ENCODE measurements at places on chromosomes 2 and 18.
A peak's percentile ranks its signal among the peaks of the same experiment; 100 is the strongest.

DNA sequence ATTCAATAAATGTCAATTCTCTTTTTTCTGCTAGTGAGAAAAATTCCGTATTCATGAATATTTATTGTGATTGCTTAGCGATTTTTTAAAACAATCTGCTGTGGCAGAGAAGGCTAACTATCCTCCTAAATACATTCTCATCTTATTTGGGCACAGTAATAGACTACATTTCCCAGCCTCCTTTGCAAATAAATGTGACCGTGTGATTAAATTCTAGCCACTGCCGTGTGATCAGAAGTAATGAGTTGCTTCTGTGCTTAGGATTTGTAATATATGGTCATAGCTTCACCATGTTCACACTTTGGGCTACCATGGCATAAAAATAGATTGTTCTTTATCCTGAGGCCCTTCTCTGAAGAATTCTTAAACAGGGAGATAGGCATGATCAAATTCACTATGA lies 179.6 kb downstream of the FAM124B start:
- no peak for DNase-seq

- DNase-seq = no peak
Observed at GRCh38 chr18:36181441-36181840, 5.9 kb upstream of the MOCOS start.

DNA sequence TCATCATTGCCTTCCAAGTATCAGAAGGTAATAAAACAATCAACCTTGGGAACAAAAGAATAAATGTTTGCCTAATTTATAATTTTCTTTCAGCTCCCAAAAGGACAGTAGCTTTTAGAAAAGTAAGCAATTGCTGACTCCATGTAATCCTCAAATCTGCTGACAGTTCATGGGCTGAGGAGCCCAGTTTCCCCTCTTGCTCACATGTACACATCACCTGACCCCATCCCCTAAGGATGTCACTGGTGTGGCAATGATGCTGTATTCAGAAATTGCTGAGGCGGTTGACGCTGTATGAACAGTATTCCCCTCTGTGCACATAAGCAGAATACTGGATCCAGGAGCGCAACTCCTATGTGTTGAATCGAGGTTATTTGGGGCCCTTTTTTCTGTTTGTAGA lies 56.1 kb upstream of the LYPD1 start:
- no peak for DNase-seq

- DNase-seq = peak; percentile 21
Observed at GRCh38 chr2:178193823-178194599, at the start of gene OSBPL6. TSS of gene OSBPL6 (plus strand) at chr2:178194512. CDS start at chr2:178306185, 111,673 bp downstream.

- DNase-seq = no peak
Observed at GRCh38 chr18:12422936-12423335, 15.2 kb downstream of the PRELID3A start.

DNA sequence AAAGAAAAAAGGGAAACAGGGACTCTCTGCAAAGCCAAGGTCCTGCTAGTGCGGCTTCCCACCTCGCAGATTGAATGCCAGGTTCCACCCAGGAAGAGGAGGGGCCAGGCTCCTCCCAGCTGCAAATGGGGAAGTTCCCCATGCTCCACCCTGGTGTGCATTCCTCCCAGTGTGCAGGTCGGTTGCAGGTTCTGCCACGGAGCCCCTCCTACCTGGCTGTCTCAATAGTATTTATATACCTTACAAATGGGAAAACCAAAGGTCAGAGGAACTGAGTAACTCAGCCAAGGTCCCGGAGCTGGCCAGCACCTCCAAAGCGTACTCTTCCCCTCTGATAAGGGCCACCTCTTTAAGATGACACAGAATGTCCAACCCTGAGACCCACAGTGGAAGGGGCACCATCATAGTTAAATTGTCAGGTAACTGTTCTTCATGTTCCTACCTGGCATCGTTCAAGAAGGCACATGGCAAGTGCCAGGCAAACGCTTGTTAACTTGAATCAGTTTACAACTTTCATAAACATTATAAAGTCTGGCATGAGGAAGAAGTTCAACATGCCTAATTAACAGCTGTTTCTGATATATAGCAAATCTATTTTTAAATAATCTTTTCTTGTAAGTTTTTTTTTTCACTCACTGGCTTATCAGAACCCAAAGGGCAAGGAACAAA lies 35.5 kb downstream of the POU3F3 start:
- DNase-seq = peak; percentile 89

GRCh38 chr2:51711766-51712165 lies 679.8 kb upstream of the NRXN1 start:
- no peak for DNase-seq

GRCh38 chr2:120669121-120669952 lies 66.3 kb upstream of the GLI2 start:
- no peak for DNase-seq

DNA sequence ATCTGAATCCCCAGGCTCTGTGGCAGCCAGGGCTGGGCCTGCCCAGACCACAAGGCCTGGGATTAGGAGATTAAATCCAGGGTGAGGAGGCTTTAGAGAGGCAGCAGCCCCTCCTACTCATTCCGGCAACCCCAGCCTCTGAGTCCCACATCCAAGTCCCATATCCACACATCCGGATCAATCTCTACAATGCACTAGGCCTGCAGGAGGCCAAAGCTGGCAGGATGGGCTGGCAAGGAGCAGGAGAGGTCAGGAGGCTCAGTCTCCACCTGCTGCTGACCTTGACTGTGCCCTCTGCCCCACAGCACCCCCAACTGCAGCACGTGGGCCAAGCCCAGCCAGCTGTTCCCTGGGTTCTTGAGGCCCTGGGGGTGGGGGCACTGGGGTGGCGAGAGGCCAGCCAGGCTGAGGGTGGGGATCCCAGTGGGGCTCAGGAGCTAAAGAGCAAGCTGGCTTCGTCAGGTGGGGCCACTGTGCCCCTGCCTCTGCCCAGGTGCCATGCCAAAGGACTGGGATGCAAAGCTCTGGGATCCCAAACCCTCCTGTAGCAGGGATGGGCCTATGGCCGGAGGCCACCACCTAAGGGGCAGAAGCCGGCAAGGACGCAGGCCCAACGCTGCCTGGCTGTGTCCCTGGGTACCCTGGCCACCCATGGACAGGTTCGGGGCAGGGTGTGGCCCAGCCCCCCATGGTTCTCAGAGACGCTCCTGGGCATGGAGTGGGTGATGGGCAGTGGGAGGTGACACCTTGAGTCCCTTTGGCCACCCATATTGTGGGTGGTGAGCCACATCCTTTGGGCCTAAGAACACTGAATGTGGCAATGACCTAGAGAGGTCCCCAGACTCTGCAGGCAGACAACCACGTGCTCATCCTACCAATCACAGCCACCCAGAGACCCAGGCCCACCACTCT lies 3.2 kb downstream of the KIF1A start:
- peak; percentile 26 for DNase-seq

GRCh38 chr2:164933671-164934189 lies 21.6 kb downstream of the SLC38A11 start:
- DNase-seq = no peak

DNA sequence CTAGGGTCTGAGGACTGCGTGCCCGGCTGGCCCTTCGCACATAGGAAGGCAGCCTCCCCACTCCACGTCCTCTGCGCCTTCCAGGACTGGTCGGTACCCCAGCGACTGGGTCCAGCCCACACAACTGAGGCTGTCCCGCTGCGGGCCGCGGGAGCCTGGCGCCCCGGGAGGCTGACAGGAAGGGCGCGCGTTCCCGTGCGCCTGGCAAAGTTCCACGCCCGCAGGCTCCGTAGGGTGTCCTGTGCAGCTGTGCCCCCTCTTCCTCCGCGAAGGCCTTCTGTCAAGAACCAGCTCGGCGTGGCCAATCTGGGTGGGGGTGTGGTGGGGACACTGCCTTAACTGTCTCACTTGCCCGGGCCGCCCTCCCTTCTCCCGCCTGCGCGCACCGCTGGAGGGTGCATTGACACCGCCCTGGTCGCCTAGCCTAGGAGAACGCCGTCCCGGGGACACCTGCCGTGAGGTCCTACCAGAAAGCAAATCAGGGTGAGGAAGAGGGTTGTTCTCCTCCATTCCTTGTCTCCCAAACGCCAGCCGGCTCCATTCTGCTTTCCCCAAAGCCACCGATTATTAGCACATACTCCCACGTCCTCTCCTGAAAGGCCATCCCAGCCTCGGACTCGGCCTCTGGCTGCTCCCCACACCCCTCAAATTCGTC lies 618 bp upstream of the LYPD1 start:
- no peak for DNase-seq

- no peak for DNase-seq
Observed at GRCh38 chr2:142130111-142131009, 456 bp downstream of the LRP1B start.

DNA sequence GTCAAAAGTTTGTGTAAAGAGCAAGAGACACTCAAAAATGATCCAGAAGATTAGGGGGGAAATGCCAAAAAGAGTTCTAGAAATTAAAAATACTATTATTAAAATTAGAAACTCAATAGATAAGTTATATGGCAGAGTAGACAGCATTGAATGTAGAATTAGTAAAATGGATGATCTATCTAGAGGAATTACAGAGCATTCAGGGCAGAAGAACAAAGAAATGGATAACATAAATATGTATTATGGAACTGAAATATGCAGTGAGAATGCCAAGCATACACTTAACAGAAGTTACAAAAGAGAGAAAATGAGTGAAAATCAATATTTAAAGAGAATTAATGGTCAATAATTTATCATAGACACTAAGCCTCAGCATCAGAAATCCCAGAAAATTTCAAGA lies 33.2 kb upstream of the OR6B3 start:
- no peak for DNase-seq

- DNase-seq = no peak
Observed at GRCh38 chr18:79322441-79322840, 73.3 kb upstream of the NFATC1 start.

- DNase-seq = no peak
Observed at GRCh38 chr2:51812138-51812866, 780.4 kb upstream of the NRXN1 start.

DNA sequence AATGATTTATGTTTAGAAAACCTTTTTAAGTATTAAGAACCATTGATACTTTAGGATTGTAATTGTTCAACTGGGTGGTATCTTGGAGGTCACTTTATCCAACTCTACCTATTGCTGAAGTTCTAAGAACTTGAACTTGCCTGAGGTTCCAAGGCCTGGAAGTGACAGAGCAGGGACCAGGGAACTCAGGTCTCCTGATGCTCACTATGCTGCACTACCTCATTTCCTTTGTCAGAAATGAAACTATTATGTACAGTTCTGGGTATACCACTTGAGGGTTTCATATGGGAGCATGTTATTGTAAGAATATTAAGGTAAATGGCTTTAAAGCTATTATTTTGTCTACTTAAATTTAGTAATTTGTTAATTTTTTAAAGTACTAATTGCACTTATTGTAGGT lies 3.0 kb downstream of the MBD5 start:
- DNase-seq = no peak

DNA sequence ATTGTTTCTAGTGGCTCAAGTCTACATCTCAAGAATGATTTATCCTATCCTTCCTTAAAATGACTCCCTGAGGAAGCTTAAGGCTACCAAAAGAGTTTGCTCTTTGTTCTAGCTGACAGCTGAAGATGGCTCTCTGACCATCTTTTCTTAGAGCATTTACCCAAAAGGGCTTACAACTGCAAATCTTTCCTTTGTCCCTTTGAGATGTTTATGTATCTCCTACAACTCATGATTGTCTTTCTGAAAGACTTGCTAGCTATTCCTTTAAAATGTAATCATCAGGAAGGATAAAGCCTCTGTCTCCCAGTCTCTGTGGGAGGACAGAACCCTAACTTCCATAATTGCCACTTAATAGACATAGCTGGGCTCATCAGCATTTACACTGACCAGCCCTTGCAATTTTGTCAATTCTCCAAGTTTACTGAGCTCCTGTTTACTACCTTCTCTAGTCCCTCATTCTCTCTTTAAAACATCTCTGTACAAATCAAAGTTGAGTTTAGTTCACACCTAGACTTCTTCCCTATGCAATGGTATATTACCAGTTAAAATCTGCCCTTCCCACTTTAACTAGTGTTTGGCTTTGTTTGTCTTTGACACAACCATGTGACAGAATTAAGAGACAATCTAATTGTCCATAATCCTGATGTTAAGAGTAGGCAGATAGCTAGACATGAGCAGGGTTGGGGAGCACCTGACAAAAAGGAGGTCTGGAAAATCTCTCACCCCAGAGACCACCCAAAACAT lies 188.2 kb downstream of the PTH2R start:
- DNase-seq = no peak

DNA sequence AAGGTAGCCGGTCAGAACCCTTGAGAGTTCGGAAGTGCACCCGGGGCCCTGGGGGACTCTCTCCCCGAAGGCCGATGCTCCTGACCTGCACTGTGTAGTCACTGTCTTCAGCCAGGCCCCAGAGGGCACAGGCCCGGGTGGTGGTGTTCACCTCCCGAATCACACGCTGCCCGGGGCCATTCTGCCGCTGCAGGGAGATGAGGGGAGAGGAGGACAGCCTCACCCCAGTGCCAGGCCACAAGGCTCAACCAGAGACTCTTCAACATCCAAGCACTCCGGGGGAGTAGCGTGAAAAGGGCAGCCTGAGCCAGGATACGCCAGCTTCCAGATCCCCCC lies 1.1 kb downstream of the FNDC4 start:
- DNase-seq = no peak

- DNase-seq = no peak
Observed at GRCh38 chr2:16647992-16648617, 17.5 kb downstream of the CYRIA start.

GRCh38 chr2:17851731-17852585 lies 26.5 kb upstream of the KCNS3 start:
- DNase-seq = no peak

GRCh38 chr2:102297891-102298290 lies 13.5 kb upstream of the IL1RL1 start:
- DNase-seq = no peak

DNA sequence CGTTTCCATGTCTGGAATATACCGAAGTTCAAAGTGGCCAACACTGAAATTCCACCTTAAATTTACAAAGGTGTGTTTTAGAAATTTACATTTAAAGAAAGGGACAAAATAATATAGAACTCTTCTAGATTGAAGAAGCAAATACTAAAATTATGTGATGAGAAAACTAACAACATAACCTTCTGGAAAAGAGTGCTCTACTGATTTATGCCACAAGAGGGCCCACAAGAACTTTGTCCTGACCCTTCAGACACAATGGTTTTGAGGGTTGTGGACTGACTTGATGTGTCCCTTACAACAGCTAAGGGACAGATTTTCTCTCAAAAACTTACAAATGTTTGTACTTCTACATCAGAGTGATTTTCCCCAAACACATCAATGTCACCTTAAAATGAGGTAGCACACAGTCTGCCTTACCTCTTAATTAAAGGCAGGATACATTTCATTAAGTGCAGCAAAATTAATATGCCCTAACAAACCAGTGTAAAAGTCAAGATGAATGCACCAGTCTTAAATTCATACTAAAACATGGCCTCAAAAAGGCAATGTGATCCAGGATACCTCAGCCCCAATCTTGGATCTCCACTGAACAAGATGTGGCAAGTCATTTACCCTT lies 36.2 kb downstream of the EIF2AK3 start:
- DNase-seq = no peak

DNA sequence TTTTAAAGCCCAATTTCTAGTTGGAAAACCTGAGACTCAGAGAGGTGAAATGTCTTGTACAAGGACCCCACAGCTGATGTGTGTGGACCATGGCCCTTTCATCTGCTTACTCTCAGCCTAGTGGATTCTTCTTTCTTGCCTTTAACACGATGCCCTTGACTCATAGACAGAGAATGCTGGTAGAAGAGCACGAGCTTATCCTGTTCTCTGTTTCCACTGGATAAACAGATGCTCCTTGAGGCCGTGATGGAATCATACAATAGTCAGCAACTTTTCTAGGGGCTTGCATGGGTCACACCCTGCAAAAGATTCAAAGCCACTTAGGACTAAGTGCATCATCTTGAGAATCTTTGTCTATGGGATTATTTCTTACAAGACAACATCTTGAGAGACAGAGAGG lies 50.9 kb downstream of the MYCN start:
- DNase-seq = no peak

GRCh38 chr2:192070099-192070498 lies 124.6 kb downstream of the TMEFF2 start:
- no peak for DNase-seq
